Large intestine (tissue), 12 donors: ENCODE measurements at places on chromosomes 7 and 10. TPM values are rescaled to one million over a fixed set of nuclear protein-coding genes. Genes with fewer than 3 reads are reported as not detected.
A peak's percentile ranks its signal among the peaks of the same experiment; 100 is the strongest.

Gene FIGNL1
- 23.2 TPM for polyA plus RNA-seq

- no peak for DNase-seq
These were observed 39.5 kb downstream of the ERCC6 start for GRCh38 chr10:49499305-49499851.

DNA sequence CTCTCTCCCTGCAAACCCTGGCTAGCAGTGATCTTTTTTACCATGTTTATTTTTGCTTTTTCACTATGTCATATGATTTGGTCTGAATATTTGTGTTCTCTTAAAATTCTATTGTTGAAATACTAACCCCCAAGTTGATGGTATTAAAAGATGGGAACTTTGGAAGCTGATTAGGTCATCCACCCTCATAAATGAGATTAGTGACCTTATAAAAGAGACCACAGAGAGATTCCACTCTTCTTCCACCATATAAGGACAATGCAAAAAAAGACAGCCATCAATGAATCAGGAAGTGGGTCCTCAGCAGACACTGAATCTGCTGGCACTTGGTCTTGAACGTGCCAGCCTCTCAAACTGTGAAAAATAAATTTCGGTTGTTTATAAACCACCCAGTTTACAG is 112.8 kb upstream of the KCND2 start:
- no peak for DNase-seq

- no peak for DNase-seq
These were observed 136.4 kb downstream of the WNT2 start for GRCh38 chr7:117186218-117187010.

DNA sequence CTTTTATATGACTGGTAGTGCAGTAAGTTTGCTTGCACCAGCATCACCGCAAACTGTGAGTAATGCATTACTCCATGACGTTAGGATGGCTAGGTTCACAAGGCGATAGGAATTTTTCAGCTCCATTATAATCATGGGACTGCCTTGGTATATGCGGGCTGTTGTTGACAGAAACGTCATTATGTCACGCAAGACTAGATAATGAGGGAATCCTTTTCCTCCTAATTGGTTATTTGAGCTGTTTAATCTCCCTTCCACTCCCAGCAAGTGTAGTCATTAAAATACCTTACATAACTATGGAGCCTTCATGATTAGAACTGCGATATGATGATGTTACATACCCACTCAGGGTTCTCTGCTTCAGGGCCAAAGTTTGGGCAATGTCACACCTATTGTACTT is 17.3 kb downstream of the KLLN start:
- no peak for DNase-seq

Gene MRC1
- polyA plus RNA-seq = 12.2 TPM

DNA sequence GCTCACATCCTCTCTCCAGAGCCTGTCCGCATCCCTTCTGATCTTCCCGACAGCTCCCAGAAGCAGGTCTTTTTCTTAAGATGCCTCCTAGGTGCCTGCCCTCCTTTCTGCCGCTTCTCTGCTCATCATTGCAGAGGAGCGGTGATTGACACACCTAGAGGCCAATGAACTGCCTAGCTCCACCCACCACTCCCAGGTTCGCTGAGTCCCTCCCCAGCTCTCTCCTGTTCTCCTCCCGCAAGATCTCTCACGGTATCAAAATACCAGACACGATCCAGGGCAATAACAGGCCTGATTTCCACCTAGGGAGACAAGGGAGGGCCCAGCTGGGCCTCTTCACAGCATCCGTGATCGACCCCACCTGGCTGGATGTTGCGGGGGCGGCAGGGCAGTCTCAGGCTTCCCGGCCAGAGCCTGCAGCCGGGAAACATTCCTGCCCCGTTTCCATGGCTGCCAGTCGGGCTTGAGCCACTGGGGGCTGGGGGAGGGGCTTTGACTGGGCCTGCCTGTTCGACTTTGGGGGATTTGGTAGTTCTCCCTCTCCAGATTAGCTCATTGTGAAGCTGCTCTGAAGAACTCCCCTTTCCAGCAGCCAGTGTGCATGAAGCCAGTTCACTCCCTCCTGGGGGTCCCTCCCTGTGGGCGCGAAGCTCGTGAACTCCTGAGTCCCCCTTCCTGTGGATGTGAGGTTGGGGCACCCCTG is 373.5 kb downstream of the RPS24 start:
- DNase-seq = peak; percentile 72

DNA sequence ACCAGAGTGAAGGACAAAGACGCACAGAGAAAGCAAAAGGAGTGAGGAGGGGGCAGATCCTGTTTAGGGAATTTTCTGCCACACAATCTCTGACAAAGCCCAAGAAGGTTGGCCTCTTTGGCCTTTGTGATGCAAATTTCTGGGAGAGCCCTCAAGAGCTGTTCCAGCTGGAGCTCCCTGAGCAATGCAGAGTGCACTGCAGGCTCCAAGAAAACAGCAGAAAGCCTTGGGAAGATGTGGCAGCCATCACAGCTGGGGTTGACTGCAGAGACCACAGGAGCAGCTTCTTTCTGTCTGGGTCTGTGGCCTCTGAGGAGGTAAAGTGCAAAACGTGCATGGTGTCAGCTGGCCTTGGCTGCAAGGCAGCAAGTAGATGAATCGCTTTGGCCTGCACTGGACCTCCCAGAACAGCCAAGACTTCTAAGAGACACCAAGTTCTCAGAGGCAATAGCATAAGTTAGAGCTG is 200.2 kb downstream of the ELMO1 start:
- peak; percentile 30 for DNase-seq

DNA sequence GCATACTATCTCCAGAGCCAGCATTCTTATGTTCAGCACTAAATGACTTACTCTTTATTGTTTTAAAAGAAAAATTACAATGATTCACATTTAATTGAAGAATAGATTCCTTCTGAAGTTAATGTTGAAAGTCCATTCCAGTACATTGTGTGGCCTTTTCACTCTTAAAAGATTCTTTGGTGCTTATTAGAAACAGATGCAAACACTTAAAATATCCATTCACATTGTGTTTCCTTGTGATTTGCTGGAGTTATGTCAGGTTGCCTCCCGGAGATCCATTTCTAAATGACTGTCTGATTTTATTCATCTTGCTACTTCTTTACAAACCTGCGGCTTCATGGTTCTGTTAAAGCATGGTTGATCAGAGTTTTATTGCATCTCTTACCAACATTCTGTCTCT is 152.8 kb downstream of the FOXP2 start:
- DNase-seq = no peak

Gene DNAAF5
- polyA plus RNA-seq = 26.8 TPM

GRCh38 chr7:151243408-151244195 is 4.9 kb downstream of the SMARCD3 start:
- no peak for DNase-seq

DNA sequence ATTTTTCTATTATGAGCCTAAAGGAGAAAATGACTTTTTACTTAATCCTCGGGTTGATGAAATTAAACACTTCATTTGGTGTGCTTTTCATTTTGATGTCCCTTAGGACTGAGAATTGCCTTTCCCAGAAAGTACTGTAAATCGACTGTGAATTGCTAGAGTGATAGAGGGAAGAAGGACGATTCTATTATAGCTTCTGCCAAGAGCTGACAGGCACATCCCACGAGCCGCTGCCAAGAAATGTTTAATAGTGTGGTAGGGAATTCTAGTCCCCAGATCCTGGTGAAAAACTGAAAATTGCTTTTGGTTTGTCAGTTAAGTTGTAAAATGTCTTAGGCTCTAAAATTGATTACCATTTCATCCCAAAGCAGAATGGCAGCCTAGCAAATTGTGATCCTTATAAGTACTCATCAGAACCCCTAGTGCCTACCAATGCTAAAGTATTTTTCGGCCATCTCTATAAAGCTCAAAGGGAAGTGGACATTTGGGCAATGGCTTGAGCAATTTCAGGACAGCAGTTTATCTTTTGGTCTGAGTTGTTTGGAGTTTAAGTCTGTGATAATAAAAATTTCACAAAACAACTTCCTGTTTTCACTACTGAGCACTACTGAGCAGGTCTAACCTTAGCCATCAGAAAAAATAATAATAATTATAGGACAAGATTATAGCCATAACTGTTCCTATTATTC is 44.6 kb upstream of the HYCC1 start:
- DNase-seq = no peak

DNA sequence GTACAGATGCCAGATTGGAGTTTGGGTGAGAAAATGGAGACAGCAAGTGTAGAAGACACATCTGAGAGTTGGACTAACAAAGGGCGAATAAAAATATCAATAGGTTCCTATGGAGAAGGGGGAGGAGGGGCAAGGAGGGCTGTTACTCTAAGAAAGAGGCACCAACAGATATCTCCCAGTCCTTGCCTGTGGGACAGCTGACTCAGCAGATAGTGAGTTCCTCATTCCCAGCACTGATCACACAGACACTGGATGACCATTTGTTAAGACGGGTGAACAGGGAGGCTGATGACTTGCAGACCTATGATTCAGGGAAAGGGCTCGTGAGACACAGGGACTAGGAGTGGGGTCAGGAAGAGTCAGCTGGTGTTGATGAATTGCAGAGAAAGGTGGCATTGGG is 5.7 kb upstream of the PRR15 start:
- peak; percentile 65 for DNase-seq

- peak; percentile 77 for DNase-seq
These were observed 57.7 kb upstream of the FAM20C start for GRCh38 chr7:134561-135256.

Gene SPDYE2B
- 1.0 TPM for polyA plus RNA-seq

GRCh38 chr10:120951288-120951687 is 100.1 kb downstream of the WDR11 start:
- no peak for DNase-seq

Gene CCT6A
- 243 TPM for polyA plus RNA-seq

Gene UPK3B
- 48.0 TPM for polyA plus RNA-seq

Gene ADRA2A
- polyA plus RNA-seq = 5.4 TPM

Gene OR6B1
- not detected for polyA plus RNA-seq

- DNase-seq = no peak
These were observed 144.4 kb downstream of the MAPK8 start for GRCh38 chr10:48450741-48451466.

DNA sequence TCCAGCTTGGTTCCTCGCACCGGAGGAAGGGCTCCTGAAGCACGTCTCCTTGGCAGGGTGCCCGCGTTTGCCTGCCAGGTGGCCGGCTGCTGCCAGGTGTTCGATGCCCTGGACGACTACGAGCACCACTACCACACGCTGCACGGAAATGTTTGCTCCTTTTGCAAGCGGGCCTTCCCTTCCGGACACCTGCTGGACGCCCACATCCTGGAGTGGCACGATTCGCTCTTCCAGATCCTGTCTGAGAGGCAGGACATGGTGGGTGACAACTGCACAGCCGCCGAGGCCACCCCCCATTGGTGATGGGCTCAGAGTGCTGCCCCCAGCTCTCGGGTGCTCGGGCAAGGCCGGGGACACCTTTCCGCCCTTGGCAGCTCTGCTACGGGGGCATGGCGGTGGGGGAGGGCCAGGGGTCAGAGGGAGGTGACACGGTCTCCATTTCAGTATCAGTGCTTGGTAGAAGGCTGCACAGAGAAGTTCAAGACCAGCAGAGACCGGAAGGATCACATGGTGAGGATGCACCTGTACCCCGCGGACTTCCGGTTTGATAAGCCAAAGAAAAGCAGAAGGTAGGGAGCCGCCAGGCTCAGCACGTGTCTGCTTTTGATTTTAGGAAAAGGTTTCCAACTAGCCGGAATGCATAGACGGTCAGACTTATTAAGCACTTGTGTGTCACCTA is 1.1 kb downstream of the ZNF511 start:
- no peak for DNase-seq

Gene GOLGA7B
- polyA plus RNA-seq = 3.9 TPM

Gene NCOA4
- polyA plus RNA-seq = 159 TPM

Gene NPC1L1
- 63.9 TPM for polyA plus RNA-seq

Gene H2BK1
- polyA plus RNA-seq = not detected

- DNase-seq = no peak
These were observed 10.5 kb downstream of the ST8SIA6 start for GRCh38 chr10:17443707-17444387.

- no peak for DNase-seq
These were observed 375.2 kb downstream of the PAXIP1 start for GRCh38 chr7:154627646-154628290.

DNA sequence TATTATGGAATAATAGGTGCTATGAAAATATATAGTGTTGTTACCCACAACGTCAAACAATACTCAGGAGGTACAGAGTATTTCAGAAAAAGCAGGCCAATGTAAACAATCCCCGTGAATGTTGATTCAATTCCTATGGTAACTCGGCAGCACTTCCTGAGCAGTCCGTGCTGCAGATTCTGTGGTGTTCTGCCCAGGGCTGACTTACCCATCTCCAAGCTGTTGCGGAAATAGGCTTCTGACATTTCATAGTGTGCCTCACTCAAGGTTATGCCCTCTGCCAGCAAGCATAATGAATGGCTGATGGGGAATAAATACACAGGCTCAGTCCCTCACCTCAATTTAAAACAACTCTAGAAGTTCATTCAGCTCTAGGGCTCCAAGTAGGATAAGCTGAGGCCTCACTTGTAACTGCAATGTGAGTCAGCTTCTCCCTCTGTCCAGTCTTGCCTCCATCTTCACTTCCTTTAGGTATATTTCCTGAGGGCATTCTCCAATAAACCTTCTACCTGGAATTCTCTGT is 177.6 kb downstream of the GNAI1 start:
- DNase-seq = peak; percentile 54

DNA sequence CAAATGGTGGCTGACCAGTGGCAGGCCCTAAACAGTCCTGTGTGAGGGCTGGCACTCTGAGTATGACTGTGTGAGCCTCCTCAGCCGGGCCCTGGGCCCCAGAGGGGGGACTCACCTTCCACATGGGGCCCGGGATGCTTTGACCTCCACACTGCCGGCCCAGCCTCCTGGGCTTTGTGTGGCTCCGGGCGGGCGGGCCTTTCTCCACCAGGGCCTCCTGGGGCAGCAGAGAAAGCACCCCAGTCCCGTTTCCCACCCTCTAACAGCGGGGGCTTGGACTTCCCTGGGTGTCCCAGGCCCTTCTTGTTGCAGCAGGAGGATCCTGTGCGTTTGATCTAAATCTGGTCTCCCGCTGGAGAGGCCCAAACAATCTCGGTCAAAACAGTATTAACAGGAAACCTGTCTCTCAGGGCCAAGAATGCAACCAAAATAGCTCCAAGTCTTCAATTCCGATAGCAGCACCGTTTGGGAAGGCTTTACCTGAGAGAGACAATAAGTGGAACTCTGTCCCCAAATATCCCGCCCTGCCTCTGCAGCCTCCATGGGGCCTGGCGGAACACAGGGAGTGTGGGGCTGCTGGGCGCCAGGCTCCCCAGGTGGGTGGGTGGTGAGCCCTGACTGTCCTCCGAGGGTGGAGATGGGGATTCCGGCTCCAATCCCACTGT is 104.8 kb upstream of the ZNF32 start:
- no peak for DNase-seq

DNA sequence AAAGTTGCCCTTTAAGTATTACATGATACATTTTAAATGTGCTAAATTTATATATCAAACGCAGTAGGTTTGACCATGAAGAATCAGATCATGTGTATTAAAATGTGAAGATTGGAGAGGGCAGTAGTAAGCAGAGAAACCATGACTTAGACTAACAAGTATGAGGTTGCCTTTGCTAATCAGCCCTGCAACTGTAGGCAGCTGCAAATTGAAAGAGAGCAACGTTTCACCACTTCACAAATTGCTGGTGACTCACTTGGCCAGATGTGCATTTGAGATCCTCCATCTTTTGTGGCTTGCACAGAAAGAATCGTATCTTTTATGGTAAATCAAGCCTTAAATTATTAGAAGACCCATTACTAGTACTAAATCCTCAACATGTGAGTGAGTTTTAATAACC is 10.1 kb upstream of the SEMA3A start:
- no peak for DNase-seq

Gene TAS2R5
- polyA plus RNA-seq = 6.6 TPM
